Stimulated activated naive CD4-positive, alpha-beta T cell treated with Interleukin-2 at 50 U/mL for 16 hours (primary cell): ENCODE measurements at places on chromosomes 16 and 17.

DNA sequence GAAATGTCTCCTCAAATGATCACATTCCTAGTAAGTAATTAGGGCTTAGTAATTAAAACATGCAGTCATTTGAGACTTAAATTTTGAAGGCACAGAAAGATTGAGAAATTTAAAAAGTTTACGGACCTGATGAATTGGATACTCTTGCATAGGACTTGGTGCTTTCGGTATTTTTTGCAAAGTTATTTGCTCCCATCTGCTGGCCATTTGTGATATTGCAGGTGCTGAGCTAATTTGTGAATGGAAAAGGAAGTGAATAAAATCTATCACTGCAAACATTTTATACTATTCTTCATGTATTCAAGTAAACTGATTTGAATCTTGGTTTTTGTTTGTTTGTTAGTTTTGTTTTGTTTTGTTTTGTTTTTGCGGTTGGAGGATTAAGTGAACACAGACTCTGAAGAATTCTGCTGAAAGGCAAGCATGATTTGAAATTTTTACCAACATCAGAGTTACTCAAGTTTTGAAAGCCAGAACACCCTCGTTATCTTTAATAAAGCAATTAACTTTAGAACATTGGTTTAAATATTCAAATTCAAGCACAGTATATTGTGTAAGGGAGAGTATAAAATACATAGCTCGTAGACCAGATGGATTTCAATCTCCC lies 689.5 kb upstream of the RBFOX1 start:
- DNase-seq, result no peak

DNA sequence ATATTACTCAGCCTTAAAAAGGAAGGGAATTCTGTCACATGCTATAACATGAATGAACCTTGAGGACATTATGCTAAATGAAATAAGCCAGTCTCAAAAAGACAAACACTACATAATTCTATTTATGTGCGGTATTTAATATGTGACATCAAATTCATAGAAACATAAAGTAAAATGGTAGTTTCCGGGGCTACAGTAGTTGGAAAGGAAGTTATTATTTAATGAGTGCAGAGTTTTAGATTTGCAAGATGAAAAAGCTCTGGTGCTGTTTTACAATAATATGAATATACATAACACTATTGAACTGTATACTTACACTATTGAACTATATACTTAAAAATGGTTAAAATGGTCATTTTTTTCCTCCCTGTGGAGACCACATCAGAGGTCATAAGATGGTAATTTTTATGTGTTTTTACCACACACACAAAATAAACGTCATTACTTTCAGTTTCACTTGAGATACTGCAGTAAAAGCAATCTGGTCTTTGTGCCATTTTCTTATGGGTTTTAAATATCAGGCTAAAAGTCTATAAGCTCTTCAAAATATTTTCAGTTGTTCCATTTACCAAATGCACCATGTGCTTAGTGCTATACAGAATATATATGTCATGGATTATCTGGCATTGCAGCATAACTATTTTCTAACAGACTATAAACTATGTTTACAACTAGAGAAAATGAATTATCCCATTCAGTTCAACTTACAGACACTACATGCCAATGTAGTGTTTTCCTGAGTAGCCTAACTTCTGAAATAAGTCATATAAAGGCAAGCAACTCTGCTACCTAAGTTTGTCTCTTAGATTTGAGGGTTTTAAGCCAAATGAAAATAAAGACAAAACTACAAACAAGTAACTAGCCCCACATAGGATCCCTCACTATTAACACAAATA lies 90.9 kb downstream of the SPAG9 start:
- no peak for DNase-seq

GRCh38 chr16:20001856-20002707 lies 71.6 kb downstream of the GPR139 start:
- DNase-seq, result no peak

GRCh38 chr17:73304971-73305812 lies 6.6 kb downstream of the CDC42EP4 start:
- no peak for DNase-seq

DNA sequence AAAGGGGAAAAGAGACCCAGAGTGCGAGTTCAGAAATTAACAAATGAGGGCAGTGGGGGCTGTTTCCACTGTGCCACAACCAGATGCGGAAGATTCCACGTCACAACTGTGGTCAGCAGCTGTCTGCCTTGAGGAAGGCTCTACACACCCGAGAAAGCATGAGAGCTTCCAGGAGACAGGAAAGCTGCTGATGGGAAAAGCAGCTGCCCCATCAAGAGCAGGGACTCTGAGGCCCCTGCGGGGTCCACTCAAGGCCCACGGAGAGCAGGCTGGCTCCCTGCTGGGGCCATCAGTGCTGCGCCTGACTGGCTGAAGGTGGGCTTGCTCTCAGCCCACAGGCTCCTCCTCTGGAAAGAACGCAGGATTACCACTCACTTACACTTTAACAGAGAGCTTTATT lies 14.8 kb upstream of the TRAP1 start:
- no peak for DNase-seq

DNA sequence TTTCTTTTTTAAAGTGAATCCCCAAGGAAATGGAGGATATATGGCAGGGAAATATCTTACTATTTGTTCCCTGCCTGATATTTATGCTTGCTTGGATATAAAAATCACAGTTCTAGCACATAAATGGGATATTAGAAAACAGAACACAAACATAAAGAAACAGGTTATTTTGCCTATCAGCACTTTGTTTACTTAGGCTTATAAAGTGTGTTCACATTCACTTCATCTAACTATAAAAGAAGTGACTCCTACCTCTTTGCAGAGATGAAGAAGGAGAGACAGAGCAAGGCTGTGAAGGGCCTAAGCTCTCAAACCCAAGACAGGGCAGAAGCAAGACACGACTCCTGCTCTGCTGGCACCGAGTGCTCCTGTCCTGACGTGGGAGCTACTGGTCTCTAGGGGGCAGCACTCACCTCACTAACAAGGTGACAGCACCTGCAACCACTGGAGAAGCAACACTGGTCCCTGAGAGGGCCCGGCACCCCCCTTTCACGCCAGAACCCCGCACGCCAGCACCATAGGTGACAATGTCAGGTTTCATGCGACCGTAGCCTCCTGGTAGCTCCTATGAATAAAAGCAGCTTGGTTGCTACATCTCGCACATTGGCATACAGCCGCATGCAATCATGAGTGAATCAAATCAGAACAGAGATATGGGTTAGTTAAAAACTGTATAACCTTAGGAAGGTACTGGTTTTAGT lies 32.0 kb downstream of the MBTPS1 start:
- peak; percentile 57 for DNase-seq

GRCh38 chr17:70308618-70309017 lies 139.3 kb downstream of the KCNJ2 start:
- no peak for DNase-seq

DNA sequence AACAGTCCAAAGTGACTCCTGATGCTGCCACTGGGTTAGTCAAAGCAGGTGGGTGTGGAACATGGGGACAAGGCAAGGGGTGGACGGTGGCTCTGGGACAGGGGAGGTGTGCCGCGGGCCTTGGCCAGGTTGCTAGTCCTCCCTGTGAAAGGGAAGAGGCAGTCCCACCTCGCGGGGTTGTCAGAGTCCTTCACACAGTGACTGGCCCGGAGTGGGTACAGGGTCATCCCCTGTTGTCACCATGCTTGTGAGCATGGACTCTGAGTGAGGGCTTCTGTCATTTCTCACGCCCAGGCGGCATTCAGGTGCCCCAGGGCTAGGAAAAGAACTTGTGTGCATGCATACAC lies 3.1 kb upstream of the ZNF469 start:
- no peak for DNase-seq

DNA sequence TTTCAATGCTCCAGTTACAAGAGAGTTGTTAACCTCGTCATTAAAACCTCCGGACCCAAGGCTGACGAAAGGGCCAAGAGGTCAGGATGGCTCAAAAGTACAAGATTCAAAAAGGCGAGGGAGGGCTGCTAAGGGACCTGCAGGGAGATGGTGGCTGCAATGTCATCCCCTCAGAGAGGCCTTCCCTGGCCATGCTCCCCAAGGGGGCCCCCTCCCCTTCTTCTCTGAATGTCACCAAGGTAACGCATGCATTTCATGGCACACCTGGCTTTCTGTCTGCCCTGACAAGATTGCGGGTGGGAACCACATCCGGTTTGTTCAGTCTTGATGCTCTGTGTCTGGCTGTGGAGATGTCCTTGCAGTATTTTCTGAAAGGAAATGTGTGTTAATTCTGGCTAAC lies 89.9 kb downstream of the C16orf78 start:
- peak; percentile 28 for DNase-seq
